Heart right ventricle (tissue), 16 donors: ENCODE measurements at places on chromosomes 1 and 21. TPM values are rescaled to one million over a fixed set of nuclear protein-coding genes. Genes with fewer than 3 reads are reported as not detected.

DNA sequence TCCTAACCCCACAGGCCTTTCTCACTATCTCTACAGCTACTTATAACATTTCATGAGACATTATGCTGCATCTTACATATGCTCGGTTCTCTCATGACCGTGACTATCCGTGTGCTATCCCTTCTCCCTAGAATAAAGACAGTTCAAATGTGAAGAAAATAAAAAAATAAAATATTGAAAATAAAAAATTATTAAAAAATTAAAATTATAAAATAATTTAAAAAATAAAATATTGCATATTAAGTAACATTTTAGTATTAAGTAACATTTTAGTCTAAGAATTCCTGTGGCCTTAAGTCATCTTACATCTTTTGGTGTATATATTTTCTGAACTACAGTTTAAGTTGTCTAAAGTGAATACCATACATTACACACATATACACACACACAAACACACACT, 415.5 kb downstream of the DPYD start:
- peaks cover 8% of the 10 kb centered on the region for H3K4me1 ChIP-seq
- no peak overlapping the region for H3K27ac ChIP-seq
- H3K27me3 ChIP-seq: no peaks in the 10 kb centered on the region
- peaks cover 4% of the 10 kb centered on the region for H3K36me3 ChIP-seq
- H3K4me3 ChIP-seq: no peak overlapping the region

Gene SLAMF7
- 0.27 TPM for total RNA-seq

DNA sequence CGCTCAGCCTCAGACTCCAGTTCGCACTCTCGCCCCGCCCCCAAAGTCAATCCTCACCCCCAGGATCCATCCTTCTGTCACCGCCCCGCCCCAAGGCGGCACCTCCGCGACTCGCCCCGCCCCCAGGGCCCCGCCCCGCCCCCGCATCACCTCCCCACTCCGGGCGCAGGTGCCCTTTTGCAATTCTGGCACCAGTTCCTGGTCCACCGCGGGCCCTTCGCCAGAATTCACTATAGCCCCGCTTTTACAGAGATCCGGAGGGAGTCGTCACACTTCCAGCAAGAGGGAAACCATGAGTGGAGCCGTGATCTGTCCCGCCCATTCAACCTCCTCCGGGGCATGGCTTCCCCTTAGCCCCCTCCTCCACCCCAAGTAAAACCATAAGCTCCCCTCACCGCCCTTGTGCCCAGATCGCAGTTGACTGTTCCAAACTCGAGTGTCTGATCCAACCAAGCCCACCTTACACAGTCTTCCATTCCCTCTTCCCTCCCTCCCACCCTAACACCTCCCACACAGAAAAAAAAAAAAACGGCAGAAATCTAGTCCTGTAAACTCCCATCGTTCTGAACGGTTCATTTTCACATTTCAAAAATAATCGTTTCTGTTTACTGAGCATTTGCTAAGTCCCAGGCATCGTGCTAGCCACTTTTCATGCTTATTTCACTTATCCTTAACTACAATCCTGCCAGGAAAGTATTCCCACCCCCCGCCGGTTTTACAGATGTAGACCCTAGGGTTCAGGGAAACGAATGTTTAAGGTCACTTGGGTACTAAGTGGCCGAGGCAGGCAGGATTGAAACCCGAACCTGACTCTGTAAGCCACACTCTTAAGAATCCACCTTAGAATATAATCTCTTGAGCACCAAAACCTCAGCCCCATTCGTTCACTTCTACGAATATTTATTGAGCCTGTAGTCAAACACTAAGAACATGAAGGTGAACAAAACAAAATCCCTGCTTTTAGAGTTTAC, 1.3 kb upstream of the DNAJC16 start:
- H3K4me3 ChIP-seq: peak overlapping the region; percentile 60
- H3K36me3 ChIP-seq: no peaks in the 10 kb centered on the region
- H3K27ac ChIP-seq: peak overlapping the region; percentile 87
- no peaks in the 10 kb centered on the region for H3K27me3 ChIP-seq

Gene CLEC20A
- not detected for total RNA-seq

GRCh38 chr1:24105368-24106160, 6.4 kb downstream of the MYOM3 start:
- H3K4me3 ChIP-seq: no peak overlapping the region
- H3K27ac ChIP-seq: no peak overlapping the region
- H3K4me1 ChIP-seq: peaks cover 21% of the 10 kb centered on the region
- peaks cover 32% of the 10 kb centered on the region for H3K36me3 ChIP-seq

DNA sequence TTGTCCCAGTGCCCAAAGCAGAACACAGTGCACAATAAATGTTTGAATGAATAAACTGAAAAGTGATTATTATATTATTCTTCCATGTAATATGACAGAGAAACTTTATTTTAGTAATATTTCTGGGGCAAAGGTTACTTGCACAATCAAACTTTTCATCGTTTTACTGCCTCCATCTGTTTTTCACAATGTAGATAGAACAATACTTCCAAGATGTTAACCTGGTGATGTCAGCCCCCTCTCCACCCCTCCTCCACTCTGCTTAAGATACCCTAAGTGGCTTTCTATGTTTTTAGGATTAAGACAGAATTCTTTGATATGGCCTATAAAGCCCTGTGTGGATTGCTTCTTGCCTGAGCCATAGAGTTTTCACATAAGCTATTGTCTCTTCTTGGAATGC, 13.8 kb upstream of the NTMT2 start:
- H3K27ac ChIP-seq: no peak overlapping the region
- H3K27me3 ChIP-seq: no peaks in the 10 kb centered on the region
- no peaks in the 10 kb centered on the region for H3K36me3 ChIP-seq

DNA sequence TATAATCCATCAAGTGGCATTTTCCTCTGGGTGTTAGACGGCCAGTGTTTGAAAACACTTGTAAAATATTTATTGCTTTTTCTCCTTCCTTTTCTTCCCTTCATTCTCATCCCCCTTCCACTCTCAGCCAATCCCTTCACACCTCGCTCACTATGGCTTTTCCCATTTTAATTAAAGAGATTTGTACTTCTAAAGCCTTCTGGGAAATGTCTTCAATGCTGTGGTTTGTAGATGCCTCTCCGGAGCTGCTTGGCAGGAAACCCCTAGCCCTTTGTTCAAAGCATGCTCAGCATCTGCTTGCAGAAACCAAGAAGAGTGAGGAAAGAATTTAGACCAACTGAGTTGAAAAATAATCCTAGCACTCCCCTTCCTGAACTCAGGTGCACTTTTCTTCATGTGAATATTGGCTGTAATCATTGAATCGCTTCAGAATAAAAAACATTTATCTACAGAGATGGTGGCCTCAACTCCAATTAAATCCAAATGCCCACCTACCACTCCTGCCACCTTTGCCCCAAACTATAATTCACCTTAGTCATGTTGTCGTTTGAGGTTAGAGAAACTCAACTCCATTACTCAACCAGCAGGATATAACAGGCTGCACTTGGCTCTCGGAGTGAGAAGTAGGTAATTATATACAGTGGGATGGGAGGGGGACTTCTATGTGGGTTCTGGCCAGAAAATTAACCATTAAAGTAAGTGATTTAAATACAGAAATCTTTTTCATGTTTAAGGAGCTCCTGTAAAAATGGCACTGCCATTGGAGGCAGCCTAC, 659.4 kb upstream of the CAMK1G start:
- no peaks in the 10 kb centered on the region for H3K36me3 ChIP-seq
- no peak for DNase-seq
- H3K4me3 ChIP-seq: no peak overlapping the region
- no peaks in the 10 kb centered on the region for H3K27me3 ChIP-seq

DNA sequence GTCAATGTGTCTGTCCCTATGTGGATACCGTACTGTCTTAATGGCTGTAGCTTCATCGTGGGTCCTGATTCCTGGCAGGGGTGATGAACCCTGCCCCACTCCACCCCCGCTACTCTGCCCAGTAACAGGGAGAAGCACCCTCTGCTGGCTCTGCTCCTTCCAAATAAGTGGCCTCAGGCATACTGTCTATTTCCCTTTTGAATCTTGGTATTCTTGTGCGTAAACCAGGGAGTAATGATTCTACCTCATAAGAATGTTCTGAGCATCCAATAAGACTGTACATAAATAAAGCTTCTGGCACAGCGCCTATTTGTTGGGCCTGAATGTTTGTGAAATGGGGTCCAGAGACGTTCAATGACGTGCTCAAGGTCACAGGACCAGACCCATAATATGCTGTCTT, 35.2 kb upstream of the CTPS1 start:
- H3K4me1 ChIP-seq: no peaks in the 10 kb centered on the region
- H3K27me3 ChIP-seq: no peaks in the 10 kb centered on the region
- no peak overlapping the region for H3K27ac ChIP-seq
- no peaks in the 10 kb centered on the region for H3K36me3 ChIP-seq
- no peak overlapping the region for H3K4me3 ChIP-seq
